ENCODE measurements at places on chromosomes 2 and 18.

DNA sequence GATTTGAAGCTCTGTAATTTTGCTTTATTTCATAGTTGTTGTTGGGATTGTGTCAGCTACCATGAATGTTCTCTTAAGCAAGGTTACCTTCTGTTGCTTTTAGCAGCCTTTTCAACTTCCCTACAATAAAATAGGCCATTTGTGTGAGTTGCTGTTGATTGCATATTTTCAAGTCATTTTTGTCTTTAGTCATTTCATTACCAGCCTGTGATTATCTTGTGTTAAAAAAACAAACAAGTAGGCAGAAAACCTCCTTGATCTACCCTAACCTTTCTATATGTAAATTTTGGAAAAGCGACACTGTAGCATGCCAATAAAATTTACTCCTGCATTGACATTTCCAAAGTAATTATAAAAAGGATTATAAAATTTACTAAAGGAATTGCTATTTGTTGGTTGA lies 19.3 kb downstream of the GREB1L start:
- DNase-seq = no peak

DNA sequence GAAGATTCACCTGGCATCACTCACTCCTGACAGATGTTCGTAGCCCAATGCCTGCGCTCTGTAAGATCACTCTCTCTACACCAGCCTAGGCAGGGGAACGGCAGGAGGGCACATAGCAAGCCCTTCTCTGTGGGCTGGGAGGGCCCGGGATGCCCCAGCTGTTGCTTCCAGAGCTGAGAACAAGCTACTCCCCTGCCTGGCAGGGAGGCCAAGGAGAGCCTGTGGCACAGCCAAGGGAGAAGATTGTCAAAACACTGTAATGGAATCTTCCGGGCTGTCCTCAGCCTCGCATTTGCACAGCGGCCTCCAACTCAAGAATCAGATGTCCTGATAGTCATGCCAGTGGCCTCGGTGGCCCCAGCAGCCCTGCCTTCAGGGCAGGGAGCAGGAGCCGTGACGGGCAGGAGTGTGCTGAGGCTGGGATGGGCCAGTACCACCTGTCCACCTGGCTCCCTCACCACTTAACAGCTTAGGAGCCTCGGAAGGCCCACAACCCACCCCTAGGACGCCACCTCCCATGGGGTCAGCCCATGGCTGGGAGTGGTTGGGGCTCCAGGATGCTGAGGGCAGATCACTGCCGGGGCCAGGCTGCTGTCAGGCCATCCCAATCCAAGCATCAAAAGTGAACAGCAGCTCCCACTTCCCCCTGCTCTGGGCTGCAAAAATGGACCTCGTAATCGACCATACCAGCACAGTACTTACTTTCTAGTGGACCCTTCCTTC lies 21.9 kb upstream of the SLC35F6 start:
- DNase-seq = no peak

DNA sequence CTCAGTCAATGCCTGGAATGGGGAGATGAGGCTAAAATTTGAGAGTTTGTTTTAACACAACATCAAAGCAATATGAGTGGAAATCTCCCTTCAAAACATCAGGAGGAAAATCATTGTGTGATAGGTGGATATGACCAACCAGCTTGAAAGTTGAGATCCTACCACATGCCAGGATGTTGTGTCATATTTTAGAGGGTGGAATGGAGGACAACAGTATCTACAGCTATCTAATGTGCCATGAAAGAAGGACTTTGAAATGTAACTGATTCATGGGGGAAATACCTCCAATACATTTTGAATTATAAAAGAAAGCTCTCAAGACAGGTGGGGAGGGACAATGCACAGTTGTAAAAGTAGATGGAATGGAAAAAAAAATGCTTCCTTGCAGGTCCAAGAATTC lies 87.8 kb downstream of the SP100 start:
- no peak for DNase-seq

GRCh38 chr2:141554810-141555209 lies 576.0 kb downstream of the LRP1B start:
- DNase-seq = peak; percentile 41

- DNase-seq = no peak
Measured at GRCh38 chr2:30948130-30948529, 140.9 kb upstream of the CAPN13 start.

- DNase-seq = no peak
Measured at GRCh38 chr2:219109471-219109870, 48.8 kb upstream of the IHH start.

GRCh38 chr2:206001912-206002311 lies 84.1 kb downstream of the INO80D start:
- no peak for DNase-seq

GRCh38 chr18:22939649-22940048 lies 6.5 kb downstream of the RBBP8 start:
- no peak for DNase-seq

DNA sequence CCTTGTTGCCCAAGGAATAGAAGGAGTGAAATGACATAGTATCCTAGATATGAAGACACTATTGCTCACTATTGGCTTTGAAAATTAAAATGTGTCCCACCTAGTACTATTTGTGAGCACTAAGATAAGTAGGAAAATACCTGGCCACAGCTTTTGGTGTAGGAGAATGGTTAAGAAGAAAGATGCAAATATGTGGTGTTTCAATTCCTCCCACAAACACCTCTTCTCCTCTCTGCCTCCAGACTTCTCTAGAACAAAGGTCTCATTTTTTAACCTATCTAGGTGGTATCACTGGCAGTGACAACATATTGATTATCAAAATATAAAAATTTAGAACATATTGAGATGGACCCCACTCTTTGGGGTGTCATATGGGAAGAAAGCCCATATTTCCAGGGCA lies 929.9 kb upstream of the FANCL start:
- DNase-seq = no peak

DNA sequence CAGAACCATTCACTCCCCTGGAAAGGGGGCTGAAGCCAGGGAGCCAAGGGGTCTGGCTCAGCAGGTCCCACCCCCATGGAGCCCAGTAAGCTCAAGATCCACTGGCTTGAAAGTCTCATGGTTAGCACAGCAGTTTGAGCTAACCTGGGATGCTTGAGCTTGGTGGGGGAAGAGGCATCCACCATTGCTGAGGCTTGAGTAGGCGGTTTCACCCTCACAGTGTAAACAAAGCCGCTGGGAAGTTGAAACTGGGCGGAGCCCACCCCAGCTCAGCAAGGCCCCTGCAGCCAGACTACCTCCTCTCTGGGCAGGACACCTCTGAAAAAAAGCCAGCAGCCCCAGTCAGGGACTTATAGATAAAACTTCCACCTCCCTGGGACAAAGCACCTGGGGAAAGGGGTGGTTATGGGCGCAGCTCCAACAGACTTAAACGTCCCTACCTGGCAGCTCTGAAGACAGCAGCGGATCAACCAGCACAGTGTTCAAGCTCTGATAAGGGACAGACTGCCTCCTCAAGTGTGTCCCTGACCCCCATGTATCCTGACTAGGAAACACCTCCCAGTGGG lies 14.7 kb upstream of the TTC32 start:
- no peak for DNase-seq

GRCh38 chr18:32907311-32907585 lies 134.4 kb upstream of the KLHL14 start:
- DNase-seq = no peak

DNA sequence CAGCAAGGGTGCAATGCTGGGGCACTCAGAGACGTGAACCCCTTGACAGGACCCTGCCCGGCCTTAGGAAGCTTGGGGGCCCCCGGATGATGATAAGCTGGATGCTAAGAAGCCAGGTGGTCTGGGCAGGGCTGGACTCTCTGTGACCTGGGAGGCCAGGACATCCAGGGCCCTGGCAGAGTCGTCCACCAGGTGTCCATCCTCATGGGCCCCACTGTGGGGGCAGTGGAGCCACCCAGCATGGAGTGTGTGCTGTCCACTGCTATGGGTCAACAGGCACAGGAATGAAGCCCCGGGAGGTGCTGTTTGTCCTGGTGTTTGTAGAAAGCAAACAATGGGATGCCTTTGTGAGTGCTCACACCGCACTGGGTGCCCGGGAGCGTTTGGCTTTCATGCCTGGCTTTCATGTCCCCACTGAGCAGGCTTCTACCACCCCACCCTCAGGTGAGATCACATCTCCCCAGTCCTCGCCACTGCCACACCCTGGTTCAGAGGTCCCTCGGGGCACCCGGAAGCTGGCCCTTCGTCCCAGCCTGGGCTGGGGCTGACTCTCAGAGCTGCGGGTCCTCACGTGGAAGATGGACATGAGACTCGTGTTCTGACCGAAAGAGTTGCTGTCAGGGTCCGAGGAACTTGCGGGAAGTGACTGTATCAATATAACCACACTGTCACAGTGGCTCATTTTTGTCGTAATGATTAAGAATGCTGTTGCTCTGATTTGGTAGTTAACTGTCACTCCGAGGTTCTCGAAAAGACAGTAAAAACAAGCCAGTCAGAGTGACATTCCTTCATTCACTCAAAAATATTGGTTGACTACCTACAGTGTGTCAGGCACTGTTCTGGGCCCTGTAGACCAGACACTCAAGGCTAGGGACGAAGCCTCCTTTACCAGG lies 53.3 kb downstream of the INHBB start:
- no peak for DNase-seq

GRCh38 chr2:12484536-12485115 lies 232.1 kb upstream of the TRIB2 start:
- no peak for DNase-seq

GRCh38 chr2:202269585-202269984 lies 4.0 kb downstream of the NOP58 start:
- DNase-seq = no peak

DNA sequence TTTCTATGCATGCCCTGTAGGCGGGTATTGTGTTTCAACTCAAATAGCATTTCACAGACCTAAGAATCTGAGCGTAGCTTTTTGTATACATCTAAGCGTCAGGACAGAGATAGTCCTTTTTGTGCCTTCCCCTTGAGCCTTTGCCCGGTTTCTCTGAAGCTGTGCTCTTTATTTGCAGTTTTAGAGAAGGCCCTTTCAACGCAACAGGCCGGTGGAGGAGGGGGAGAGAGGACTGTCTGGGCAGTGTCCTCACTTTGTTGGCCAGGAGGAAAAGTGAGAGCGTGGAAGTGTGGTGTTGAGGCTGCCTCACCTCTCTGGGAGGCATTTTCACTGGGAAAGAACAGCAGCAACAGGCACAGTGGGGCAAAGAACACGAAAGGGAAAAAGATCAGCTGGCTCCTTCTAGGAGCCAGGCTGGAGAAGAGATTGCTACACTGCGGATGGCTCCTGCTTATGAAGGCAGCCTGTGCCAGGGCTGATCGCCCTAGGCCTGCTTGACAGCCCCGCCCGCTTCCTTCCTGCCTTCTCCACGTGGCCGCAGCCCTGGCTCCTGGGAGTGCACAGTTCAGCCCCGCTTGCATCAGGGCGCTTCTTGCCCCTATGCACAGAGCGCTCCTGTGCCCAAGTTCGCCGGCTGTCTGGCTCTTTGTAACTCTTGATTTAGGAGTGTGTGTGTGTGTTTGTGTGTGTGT lies 195.6 kb upstream of the POU3F3 start:
- no peak for DNase-seq

- no peak for DNase-seq
Measured at GRCh38 chr2:95298486-95299111, 1.5 kb downstream of the KCNIP3 start.

GRCh38 chr18:34609986-34610648 lies 100.0 kb upstream of the DTNA start:
- no peak for DNase-seq

DNA sequence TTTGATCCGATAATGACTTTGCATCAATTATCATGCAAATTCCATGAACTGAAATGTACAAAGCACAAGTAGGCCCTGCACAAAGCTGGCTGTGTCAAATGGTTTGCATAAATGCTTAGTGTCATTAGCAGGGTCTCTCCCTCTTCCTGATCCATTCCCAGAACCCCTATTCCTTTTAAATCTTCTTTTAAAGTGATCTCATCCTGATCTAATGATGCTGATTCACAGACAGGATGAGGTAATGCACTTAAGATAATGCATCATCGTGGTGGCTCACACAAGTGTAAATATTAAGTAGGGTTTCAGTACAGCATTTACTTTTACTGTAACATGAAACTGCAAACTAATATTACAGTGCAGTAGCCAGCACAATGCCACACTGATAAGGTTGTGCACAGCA lies 304.8 kb upstream of the SOX11 start:
- DNase-seq = no peak

GRCh38 chr2:168811696-168812095 lies 9.3 kb downstream of the NOSTRIN start:
- no peak for DNase-seq

DNA sequence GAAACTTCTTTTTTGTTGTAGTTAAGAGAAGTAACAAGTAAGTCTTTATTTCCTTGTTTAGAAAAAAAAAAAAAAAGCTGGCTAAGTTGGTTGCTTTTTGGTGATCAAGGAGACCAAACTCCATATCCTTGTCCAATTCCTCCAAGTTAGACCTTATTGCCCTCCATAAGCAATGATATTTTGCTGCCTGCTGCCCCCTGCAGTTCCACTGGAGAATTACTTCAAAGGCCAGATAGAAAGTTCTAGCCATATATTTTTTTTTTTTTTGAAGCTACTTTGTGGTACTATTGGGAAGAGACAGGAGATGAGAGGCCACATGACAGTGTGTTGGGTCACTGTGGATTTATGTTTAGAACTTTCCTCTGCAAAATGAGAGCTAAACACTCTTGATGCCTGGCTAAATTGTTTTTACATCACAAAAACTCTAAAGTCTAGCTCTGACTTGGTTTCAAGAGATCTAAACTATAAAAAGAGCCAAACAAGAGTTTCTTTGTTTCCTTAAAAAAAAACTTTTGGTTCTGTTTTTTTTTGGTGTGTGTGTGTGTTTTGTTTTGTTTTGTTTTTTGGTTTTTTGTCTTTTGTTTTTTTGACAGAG lies 80.7 kb upstream of the RASGRP3 start:
- no peak for DNase-seq

DNA sequence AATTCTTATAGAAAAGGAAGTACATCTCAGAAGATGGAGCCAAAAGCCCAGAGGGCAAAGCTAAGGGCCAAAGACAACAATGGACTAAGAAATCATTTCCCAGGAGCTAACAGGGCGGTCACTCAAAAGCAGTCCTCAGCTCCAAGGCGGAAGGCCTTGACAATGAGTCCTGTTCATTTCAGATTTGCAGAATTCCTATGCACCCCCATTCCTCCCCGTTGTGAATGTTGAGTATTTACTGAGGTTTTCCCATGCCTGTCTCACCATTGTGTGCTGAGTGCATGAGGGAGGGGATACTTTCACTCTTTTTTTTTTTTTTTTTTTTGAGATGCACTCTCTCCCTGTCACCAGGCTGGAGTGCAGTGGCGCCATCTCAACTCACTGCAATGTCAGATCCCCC lies 18.8 kb upstream of the DTNB start:
- DNase-seq = peak; percentile 86
